Stimulated activated CD8-positive, alpha-beta memory T cell treated with anti-CD3 and anti-CD28 coated beads, Interleukin-7, amount 100 ng/mL, for 1 hour (primary cell): ENCODE measurements at places on chromosomes 1 and 21.

- no peak for DNase-seq
These were observed 63.2 kb upstream of the TMEM51 start for GRCh38 chr1:15090373-15090772.

DNA sequence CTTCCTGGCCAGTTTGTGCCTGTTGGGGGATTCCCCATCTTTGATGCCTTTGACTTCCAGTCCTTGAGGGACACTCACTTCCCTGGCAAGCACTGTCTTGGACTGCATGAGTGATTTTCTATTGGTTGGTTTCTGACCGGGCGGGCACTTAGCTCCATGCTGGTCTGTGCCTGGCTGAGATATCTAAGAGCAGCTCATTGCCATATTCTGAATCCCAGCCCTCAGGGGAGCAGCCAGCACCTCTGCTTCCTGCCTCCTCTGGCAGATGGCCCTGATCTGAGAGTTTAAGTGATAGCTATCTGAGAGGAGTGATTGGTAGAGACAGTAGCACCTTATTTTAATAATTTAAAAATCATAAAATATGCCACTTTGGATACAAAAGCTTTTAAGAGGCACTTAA, 52.5 kb downstream of the DISC1 start:
- no peak for DNase-seq

- DNase-seq, result no peak
These were observed 644 bp downstream of the UBE4B start for GRCh38 chr1:10033359-10033845.

GRCh38 chr1:79133774-79134364, 127.3 kb upstream of the ADGRL4 start:
- no peak for DNase-seq

GRCh38 chr1:229845410-229846138, 219.5 kb downstream of the URB2 start:
- no peak for DNase-seq

GRCh38 chr1:6330410-6330911, 63.1 kb downstream of the ACOT7 start:
- DNase-seq, result no peak

- DNase-seq, result no peak
These were observed 20.8 kb upstream of the SDC3 start for GRCh38 chr1:30929135-30929889.

DNA sequence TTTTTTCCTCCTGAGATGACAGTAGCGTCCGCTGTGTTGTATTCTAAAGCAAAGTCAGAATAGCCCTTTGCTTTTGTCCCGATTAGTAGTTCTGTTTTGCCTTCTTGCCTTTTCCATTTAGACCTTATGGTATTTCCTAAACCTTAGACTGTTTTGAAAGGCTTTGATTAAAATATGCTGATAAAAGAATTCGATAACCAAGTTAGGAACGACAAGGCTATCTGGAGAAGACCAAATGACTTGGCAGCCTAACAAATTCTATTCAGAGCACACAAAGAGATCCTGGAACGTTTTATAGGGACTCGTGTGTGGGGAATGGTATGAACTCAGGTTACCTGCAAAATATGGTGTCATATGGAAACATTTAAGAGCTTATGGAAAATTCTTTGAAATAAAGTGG, 42.9 kb downstream of the NFIA start:
- no peak for DNase-seq

- DNase-seq, result no peak
These were observed 186.1 kb downstream of the CLEC20A start for GRCh38 chr1:178310685-178311105.

GRCh38 chr1:237759377-237759776, 131.3 kb downstream of the ZP4 start:
- no peak for DNase-seq

- no peak for DNase-seq
These were observed 275.2 kb upstream of the C1orf105 start for GRCh38 chr1:172145231-172145651.

DNA sequence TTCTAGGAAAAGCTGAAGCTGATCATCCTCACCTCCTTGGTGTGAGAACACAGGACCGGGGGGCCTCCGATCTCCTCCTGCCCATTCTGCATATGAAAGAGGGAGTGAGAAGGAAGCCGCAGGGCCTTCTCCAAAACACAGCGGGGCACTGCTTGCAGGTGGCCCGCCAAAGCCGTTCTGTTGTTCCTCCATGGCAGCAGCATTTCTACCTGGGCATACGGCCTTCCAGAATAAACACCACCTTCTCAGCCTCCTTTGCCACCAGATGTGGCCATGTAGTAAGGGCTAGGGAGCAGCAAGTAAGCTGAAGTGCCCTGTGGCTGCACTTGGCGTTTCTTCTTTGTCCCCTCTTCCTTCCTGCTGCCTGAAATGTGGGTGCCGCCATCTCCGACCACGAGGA, 214.9 kb downstream of the TOMM20 start:
- no peak for DNase-seq

DNA sequence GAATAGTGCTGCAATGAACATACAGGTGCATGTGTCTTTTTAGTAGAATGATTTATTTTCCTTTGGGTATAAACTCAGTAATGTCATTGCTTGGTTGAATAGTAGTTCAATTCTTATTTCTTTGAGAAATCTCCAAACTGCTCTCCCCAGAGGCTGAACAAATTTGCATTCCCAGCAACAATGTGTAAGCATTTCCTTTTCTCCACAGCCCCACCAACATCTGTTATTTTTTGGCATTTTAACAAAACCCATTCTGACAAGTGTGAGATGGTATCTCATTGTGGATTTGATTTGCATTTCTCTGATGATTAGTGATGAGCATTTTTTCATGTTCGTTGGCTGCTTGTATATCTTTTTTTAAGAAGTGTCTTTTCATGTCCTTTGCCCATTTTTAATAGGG, 21.9 kb upstream of the EEIG2 start:
- no peak for DNase-seq

- DNase-seq, result no peak
These were observed 90.0 kb upstream of the GNG4 start for GRCh38 chr1:235739631-235740030.

- DNase-seq, result no peak
These were observed 20.7 kb downstream of the PHC2 start for GRCh38 chr1:33410091-33410701.

DNA sequence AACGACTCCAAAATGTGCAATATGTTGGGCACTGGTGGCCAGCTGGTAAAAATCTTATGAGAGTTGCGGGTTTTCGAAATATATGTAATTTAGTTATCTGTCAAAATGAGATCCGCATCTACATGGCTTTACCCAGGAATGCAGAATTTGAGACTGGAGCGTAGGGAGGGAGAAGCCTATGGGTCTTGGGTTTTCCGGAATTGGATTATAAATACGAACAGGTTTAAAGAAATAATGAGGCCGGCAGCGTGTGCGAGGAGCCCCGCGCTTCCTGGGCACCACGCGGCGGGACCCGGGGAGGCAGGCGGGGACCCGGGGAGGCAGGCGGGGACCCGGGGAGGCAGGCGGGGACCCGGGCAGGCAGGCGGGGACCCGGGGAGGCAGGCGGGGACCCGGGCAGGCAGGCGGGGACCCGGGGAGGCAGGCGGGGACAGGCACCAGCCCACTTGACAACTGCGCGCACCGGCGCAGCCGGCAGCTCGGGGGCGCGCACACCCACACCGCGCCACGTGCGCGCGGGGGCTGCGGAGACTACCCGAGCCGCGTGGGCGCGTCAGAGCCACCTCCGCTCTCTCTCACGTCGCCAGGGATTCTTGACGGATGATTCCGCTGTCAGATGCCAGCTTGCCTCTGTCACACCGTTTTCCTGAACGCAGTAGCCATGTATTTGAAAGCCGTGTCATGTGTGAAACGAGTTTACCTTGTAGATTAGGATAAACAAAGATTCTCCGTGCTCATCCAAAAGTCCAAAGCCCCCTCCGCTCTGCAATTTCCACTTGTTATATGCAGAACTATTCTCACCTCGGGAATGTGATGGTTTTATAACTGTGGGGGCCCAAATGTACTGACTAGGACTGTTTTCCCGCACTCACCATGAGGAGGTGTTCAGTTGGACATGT, 54.3 kb upstream of the HNRNPU start:
- DNase-seq, result peak; percentile 39

DNA sequence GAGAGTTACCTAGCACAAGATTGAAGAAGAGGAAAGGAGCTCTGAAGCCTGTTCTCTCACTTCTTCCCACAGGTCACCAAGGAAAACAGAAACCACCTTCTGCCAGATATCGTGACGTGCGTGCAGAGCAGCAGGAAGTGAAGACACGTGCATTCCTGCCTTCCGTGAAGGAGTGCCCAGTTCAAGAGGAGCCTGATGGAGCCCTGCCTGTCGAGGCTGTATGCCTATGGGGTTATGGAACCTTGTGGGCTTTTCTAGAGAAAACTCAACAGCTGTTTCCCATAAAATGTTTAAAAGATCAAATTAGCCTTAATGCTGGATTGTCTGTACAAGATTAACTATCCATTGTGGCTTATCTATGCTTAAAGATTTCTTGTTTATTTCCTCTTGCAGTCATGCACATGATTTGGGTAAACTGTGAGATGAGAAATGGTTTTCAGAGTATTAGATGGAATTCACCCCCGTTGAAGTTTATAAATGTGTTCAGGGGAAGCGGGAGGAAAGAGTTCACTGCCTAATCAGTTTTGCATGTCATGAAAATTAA, 27.8 kb downstream of the NTPCR start:
- DNase-seq, result no peak

DNA sequence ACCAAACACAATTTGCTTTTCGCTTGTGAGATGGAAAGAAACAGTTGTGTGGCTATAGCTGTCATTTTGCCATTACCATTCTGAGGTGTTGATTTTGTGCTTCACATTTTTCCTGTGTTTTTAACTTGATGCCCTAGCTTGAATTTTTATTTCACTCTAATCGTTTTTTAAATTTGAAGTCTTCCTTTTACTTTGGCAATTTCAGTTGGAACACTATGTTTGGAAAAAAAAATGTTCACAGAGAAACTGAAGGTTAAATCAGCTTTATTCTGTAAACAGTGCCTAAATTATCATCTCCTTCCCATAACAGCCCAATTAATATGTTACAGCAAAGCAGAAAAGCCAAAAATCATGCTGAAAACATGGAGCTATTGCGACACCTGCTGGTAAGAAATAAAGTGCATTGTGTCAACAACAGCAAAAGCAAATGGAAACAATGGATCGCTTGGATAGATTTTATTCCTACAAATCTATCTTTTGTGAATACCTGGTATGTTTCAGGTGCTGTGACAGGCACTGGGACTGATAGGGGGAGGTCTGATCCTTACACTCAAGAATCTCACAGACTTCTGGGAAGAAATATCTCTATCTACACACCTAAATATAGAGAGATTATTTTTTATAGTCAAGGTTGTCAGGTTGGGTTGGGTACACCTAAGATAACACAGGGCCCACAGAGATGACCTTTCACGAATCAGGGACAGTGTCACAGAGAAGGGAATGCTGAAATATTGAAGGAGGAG, 16.2 kb upstream of the ERICH3 start:
- DNase-seq, result peak; percentile 2

DNA sequence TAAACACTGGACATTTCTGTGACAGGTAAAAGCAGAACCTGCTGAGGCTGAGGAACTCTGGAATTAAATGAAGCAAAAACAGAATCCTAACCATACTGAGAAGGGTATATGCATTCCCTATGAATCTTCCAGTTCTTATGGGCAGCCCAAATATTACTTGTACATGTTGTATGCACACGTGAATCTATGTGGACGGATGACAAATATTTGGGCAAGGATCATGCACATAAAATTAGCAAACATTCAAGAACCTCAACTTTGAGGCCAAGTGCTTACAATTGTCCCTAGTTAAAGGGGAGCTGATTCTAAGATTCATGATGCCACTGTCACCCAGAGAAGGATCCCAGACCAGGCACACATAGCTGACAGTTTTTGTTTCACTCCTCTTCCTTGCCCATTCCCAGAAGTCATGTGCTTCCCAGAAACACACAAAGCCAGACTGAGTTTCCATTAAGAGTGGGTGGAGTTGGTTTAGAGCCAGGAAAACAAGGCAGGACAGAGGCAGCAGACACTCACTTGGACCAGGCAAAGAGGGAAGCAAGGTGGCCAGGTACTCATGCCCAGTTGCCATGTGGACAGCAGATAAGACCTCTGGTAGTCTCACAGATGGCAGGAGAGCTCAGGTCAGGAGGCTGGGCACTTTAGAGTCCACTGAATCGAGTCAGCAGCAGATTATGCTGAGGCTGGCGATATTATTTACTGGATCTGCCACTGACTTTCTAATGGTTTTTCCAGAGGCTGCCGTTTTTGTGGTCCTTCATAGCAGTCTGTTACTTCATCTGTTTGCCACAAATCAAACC, 25.6 kb downstream of the AK2 start:
- no peak for DNase-seq

- DNase-seq, result no peak
These were observed 10.5 kb upstream of the PGD start for GRCh38 chr1:10388387-10388715.

DNA sequence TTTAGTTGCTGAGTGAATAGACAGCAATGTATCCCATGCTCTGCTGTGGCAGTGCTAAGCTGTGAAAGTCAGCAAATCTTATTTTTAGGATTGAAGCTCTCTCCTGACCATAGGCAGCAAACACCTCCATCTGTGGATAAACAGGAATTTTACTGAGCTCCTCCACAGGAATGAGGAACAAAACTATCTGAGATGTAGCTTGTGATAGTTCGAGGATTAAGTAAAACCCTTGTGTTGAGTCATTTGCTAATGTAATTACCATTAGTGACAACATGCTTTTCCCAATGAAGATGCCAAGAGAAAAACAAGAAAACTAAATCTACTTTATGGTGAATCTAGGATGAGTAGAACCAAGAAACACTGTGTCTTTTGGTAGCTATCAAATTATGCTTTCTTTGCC, 122.7 kb downstream of the CLEC20A start:
- DNase-seq, result no peak

GRCh38 chr1:24897263-24898151, 32.6 kb downstream of the RUNX3 start:
- no peak for DNase-seq

DNA sequence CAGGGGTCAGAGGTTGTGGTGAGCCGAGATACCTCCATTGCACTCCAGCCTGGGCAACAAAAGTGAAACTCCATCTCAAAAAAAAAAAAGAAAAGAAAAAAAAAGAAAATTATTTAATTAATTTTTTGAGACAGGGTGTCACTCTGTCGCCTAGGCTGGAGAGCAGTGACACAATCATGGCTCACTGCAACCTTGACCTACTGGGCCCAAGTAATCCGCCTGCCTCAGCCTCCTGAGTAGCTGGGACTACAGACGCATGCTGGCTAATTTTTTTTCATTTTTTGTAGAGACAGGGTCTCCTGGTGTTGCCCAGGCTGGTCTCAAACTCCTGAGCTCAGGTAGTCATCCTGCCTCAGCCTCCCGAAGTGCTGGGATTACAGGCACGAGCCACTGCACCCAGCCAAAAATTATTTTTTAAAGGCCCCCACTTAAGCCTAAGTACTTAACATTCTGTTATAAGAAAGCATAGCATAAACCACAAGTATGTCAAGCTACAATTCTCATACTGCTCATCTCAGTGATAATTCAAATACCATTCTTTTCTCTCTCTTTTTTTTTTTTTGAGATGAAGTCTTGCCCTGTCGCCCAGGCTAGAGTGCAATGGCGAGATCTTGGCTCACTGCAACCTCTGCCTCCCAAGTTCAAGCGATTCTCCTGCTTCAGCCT, 19.9 kb downstream of the NUCKS1 start:
- no peak for DNase-seq

- no peak for DNase-seq
These were observed 17.7 kb downstream of the AGRN start for GRCh38 chr1:1037366-1038327.

- DNase-seq, result peak; percentile 58
These were observed 25.1 kb downstream of the ZBTB17 start for GRCh38 chr1:15950763-15951295.
